Testis (tissue), 5 donors: ENCODE measurements at places on chromosomes 7 and 10. TPM values are rescaled to one million over a fixed set of nuclear protein-coding genes. Genes with fewer than 3 reads are reported as not detected.

- H3K4me3 ChIP-seq = no peak overlapping the region
- H3K36me3 ChIP-seq = no peaks in the 10 kb centered on the region
- H3K4me1 ChIP-seq = no peaks in the 10 kb centered on the region
- H3K27me3 ChIP-seq = no peaks in the 10 kb centered on the region
- no peak for DNase-seq
- H3K27ac ChIP-seq = no peak overlapping the region
Observed at GRCh38 chr7:55517936-55518689, 54.2 kb downstream of the VOPP1 start.

DNA sequence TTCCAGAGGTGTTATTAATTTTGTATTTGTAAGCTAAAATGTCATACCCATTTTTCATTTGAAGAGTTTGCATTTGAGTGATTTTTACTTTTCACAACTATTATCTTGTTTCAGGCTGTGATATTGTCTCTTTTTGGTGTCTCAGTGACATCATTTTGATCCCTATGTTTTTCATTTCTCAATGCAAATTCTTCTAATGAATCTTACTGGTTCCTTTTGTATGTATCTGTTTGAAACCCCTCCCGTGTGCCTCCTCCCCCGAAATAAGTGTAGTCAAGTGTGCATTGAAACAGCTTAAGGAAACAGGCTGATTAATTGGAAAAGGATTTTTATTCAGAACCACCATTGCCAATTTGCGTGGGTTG, 77.8 kb downstream of the SHH start:
- H3K27ac ChIP-seq = no peak overlapping the region
- no peak overlapping the region for H3K4me3 ChIP-seq
- no peaks in the 10 kb centered on the region for H3K36me3 ChIP-seq
- no peak for DNase-seq
- H3K27me3 ChIP-seq = no peaks in the 10 kb centered on the region

GRCh38 chr7:12851841-12852240, 164.4 kb downstream of the ARL4A start:
- H3K4me1 ChIP-seq = no peaks in the 10 kb centered on the region
- H3K36me3 ChIP-seq = no peaks in the 10 kb centered on the region
- no peak overlapping the region for H3K4me3 ChIP-seq
- no peak for DNase-seq

DNA sequence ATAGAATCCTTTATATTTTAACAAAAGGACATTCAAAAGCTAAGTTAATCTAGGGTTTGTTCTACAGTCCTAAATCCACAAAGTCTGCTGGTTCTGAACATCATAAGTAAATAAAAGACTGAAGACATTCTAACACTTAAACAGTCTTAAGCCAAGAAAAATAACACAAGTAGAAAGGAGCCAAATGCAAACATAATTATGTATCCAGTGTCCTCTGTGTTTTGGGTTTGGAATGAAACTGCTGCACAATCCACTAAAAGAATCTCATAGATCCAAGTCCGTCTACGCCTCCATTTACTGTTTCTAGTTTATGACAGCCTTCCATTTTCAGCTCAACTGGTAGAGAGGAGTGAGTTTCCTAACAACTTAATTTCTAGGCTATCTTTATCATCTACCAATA, 623.6 kb upstream of the FZD8 start:
- H3K27ac ChIP-seq = no peak overlapping the region
- no peak overlapping the region for H3K4me3 ChIP-seq
- H3K4me1 ChIP-seq = no peaks in the 10 kb centered on the region
- no peaks in the 10 kb centered on the region for H3K27me3 ChIP-seq

- H3K4me1 ChIP-seq = no peaks in the 10 kb centered on the region
- H3K27me3 ChIP-seq = no peaks in the 10 kb centered on the region
- DNase-seq = no peak
- no peaks in the 10 kb centered on the region for H3K36me3 ChIP-seq
Observed at GRCh38 chr7:113282875-113283274, 164.5 kb upstream of the SMIM30 start.

- H3K4me3 ChIP-seq = no peak overlapping the region
- H3K27me3 ChIP-seq = no peaks in the 10 kb centered on the region
- no peaks in the 10 kb centered on the region for H3K36me3 ChIP-seq
- peaks cover 25% of the 10 kb centered on the region for H3K4me1 ChIP-seq
- peak overlapping the region; percentile 71 for H3K27ac ChIP-seq
- no peak for DNase-seq
Observed at GRCh38 chr7:131400681-131401176, 73.1 kb downstream of the MKLN1 start.

DNA sequence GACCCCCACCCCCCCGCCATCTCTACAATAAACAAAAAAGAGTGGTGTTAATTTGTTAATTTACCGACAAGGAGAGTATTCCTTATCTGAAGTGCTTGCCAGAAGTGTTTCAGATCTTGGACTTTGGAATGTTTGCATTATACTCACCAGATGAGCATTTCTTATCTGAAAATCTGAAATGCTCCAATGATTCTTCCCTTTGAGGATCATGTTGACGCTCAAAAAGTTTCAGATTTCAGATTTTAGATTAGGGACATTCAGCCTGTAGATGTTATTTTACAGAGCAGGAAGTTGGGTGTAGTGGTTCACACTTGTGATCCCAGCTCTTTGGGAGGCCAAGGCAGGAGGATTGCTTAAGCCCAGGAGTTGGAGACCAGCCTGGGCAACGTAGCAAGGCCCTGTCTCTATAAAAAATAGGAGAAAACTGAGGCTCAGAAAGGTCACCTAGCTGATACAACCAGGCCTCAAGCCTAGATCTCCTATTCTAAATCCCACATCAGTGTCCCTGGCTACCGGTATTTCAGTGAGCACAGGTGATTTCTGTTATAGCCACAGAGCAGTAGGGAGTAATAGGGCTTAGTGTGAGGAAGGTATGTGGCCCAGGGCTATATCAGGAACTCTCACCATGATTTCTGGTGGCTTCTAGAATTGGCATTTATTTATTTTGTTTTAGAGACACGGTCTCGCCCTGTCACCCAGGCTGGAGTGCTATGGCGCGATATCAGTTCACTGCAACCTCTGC, 35.4 kb downstream of the TMEM120A start:
- no peaks in the 10 kb centered on the region for H3K36me3 ChIP-seq
- DNase-seq = no peak
- H3K27me3 ChIP-seq = no peaks in the 10 kb centered on the region
- H3K4me1 ChIP-seq = peaks cover 17% of the 10 kb centered on the region
- H3K4me3 ChIP-seq = no peak overlapping the region

GRCh38 chr10:91137822-91138221, 82.6 kb upstream of the PCGF5 start:
- no peaks in the 10 kb centered on the region for H3K4me1 ChIP-seq
- H3K27me3 ChIP-seq = no peaks in the 10 kb centered on the region
- H3K27ac ChIP-seq = no peak overlapping the region
- H3K4me3 ChIP-seq = no peak overlapping the region
- no peak for DNase-seq

GRCh38 chr10:12975266-12975665, 26.2 kb downstream of the CCDC3 start:
- H3K36me3 ChIP-seq = no peaks in the 10 kb centered on the region
- no peak for DNase-seq
- no peak overlapping the region for H3K27ac ChIP-seq
- H3K4me1 ChIP-seq = peaks cover 3% of the 10 kb centered on the region
- H3K4me3 ChIP-seq = no peak overlapping the region

The OR6B1 gene
- 1.4 TPM for total RNA-seq

The C10orf53 gene
- total RNA-seq = 14.8 TPM

The RASSF4 gene
- 53.1 TPM for total RNA-seq
